ENCODE measurements at places on chromosomes 13 and 19. TPM values are rescaled to one million over a fixed set of nuclear protein-coding genes. Genes with fewer than 3 reads are reported as not detected.

- no peak for DNase-seq
Measured at GRCh38 chr13:92512852-92513251, 713.8 kb upstream of the GPC6 start.

- no peak for DNase-seq
Measured at GRCh38 chr13:104592127-104592526, 1525.9 kb upstream of the SLC10A2 start.

- DNase-seq = no peak
Measured at GRCh38 chr13:87057807-87058520, 613.2 kb upstream of the SLITRK5 start.

GRCh38 chr13:34156841-34157365 lies 339.0 kb downstream of the RFC3 start:
- DNase-seq = peak; percentile 82

Gene TTYH1
- total RNA-seq = not detected

DNA sequence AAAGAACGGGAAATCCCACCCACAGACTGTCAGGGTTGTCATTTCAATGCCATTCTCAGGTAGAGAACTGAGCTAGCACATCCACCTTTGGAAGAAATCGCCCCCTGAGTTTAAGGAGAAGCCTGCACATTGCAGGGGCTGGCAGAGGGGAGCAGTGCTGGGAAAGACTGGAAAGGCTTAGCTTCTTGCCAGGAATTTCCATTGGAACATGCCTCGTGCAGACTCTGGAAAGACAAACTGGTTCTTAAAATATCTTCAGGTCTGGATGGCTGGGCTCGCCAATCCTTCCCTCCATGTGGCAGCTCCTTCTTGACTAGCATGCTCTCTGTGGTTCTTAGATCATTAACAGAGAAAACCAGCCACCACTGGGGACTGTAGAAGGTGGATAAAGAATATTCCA lies 414.1 kb downstream of the TSHZ3 start:
- no peak for DNase-seq

DNA sequence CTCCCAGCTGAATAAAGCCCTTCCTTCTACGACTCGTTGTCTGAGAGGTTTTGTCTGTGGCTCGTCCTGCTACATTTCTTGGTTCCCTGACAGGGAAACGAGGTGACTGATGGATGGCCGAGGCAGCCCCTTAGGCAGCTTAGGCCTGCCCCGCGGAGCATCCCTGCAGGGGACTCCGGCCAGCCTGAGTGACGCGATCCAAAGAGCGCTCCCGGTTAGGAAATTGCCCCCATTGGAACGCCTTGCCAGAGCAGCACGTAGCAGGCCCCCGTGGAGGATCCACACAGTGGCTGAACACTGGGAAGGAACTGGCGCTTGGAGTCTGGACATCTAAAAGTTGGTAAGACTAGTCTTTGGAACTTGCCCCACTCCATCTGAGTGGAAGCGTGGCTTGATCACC lies 296.8 kb upstream of the SGCG start:
- DNase-seq = no peak

DNA sequence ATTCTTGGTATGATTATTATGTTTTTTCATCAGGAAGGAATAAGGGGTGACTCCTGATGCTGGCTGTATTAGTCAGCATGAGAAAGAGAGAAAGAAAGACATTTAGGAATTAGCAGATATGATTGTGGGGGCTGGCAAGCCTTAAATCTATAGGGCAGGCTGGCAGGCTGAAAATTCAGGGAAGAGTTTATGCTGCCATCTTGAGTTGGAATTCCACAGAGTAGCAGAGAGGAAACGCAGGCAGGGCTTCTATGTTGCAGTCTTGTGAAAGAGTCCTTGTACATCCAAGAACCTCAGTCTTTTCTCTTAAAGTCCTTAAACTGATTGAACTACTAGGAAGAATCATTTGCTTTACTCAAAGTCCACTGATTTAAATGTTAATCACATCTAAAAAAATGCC lies 262.7 kb upstream of the SLC10A2 start:
- DNase-seq = no peak

Gene PRX
- 3.5 TPM for total RNA-seq

Gene SYT3
- total RNA-seq = not detected

Gene KLK12
- total RNA-seq = not detected

DNA sequence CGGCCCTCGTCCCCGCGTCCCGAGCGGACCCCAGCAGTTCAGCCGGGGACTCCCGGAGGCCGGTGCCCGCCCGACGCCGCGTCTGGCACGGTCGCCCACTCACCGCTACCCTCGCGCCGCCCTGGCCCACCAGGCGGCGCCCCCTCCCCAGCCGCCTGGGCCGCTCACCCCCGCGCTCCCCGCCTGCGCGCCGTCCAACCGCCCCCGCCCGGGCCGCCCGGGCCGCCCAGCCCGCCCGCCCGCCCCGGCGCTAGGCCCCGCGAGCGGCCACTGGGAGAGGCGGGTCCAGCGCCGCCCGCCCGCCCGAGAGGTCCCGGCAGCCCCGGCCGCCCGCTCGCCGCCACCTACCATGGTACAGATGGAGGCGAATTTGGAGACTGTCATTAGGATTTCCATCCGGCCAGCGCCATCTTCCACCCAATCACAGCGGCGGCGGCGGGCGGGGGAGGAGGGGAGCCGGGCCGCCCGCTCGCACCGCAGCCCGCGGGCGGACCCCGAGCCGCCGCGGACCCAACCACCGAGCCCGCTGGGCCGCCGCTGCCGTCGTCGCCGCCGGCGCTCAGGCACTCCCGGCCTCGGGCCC lies at the start of gene USP12:
TSS of gene USP12 (minus strand) at position 568 of the 583 bp plus-strand sequence. CDS start at position 396, 172 bp downstream.
- no peak for DNase-seq

DNA sequence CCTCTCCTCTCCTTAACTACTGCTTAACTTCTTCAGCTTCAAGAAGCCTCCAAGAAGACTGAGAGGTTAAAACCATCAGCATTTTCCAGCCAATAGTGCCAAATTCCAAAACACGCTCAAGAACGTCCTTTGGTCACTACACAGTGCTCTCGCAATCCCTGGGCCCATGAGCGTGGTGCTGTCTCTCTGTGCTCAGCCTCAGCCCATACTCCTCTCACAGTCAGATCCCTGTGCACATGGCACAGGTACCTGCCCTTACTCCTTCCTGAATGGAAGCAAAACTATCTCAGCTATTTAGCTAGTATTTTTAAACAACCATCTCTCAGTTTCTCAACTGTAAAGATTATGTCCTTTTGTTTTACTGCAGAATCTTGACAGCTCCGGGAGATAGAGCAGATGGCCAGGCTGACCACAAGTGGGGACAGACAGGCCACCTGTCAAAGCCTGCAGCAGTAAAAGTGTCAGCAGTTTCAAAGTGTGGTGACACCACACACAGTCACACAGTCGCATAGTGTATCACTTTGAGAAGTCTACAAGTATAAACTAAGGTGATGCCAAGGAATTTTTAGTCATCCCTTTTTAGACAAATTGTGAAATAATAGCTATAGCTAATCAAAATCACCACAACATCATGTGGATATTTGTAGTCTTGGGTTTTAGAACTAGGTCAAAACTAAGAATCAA lies 35.7 kb downstream of the DZIP1 start:
- no peak for DNase-seq

DNA sequence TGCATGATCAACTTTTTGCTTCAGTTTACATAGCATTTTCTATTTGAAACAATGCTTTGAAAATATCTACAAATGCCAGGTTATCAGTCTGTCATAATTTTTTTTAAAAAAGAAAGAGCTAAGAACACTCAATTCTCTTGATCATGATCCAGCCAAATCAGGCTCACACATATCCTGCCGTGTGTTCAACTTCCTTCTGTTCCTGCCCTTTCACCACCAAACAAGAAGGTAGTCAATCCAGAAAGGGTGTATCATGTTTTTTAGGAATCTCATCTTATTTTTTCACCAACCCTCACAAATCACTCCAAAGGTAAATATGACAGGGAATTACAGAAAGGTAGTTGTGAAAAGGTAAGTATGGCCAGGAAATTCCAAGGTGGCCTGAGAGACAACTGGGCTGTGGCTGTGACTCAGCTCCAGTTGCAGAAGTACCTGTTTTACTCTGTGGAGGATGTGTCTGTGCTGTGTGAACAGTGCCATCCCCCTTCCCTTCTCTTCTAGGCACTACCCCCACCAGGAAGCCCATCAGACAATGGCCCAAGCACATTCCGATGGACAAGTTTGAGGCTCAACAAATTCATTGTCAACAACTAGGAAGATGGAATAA lies 138.8 kb upstream of the GJB6 start:
- no peak for DNase-seq

DNA sequence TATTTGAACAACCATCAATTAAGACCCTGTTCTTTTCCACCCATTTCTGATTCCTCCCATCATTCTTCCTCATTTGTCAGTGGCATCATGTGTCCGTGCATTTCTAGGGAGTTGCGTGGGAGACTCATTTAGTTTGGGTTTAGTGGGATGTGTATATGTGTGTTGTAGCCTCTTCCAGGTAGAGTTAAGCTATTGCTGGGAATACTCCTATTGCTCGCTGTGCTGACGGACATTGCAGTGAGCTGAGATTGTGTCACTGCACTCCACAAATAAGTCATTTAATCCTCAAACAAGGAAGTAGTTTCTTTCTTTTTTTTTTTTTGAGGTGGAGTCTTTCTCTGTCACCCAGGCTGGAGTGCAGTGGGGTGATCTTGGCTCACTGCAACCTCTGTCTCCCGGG lies 42.2 kb upstream of the RCBTB2 start:
- DNase-seq = no peak

- peak; percentile 47 for DNase-seq
Measured at GRCh38 chr13:48626077-48626449, 27.7 kb upstream of the CYSLTR2 start.

- DNase-seq = no peak
Measured at GRCh38 chr19:30450835-30451321, 78.7 kb downstream of the ZNF536 start.

- DNase-seq = peak; percentile 72
Measured at GRCh38 chr19:49441210-49441959, at the start of gene SLC17A7. Gene SLC17A7 (minus strand): TSS chr19:49441527. CDS start chr19:49441379, 148 bp downstream.

Gene C19orf81
- not detected for total RNA-seq

Gene GFY
- total RNA-seq = not detected

GRCh38 chr19:38193445-38193844 lies 30.6 kb downstream of the DPF1 start:
- no peak for DNase-seq

GRCh38 chr13:49597043-49597641 lies 11.8 kb upstream of the RCBTB1 start:
- DNase-seq = no peak

Gene CNN2
- total RNA-seq = 14.3 TPM

DNA sequence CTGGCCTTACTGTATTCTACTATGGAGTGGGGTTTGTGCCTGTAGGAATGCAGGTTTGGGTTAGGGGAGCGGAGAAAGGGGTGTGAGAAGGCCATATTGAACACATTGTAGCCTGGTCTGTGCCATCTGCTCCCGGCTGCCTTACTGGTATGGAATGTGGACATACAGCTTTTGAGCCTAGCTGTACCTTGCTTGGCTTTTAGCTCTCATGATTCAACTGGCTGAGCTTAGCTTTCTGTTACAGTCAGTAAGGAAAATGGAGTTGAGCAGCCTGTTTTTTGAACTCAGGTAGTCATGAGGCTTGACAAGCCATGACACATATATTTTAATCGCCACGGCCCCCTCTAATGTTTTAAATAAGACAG lies 41.6 kb downstream of the ARHGAP35 start:
- DNase-seq = no peak

GRCh38 chr19:18282788-18283141 lies 1.3 kb upstream of the JUND start:
- peak; percentile 49 for DNase-seq

Measured in uterus (tissue), 4 donors.